Activated T-cell treated with anti-CD3 and anti-CD28 coated beads, Interleukin-2, amount 50 U/mL, for 48 hours (primary cell): ENCODE measurements at places on chromosomes 5 and 9.

DNA sequence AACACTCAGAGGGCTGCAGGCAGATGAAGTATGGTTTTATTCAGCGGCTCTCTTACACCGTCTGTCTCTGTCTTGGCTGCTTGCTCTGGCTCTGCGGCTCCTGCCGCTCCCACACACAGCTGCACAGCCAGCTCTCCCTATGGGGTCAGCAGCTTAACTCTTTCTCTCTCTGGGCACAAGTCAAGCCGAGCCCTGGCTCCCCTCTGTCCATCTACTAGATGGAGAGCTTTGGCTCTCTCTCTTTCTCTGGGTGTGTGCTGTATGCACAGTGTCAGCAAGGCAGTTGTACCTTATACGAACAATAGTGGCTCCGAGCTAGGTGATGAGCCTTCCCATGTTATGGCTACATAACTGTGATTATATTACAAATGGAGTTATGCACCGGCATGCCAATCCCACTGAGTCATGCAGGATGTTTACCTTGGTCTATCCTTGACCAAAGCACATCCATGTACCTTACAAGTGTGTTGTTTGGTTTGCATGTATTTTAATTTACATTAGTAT lies 19.3 kb upstream of the PPP2CA start:
- DNase-seq = no peak

- no peak for DNase-seq
These were observed 266.7 kb upstream of the SMARCA2 start for GRCh38 chr9:1748407-1748806.

- DNase-seq = no peak
These were observed 6.6 kb upstream of the ARSI start for GRCh38 chr5:150309101-150309885.

DNA sequence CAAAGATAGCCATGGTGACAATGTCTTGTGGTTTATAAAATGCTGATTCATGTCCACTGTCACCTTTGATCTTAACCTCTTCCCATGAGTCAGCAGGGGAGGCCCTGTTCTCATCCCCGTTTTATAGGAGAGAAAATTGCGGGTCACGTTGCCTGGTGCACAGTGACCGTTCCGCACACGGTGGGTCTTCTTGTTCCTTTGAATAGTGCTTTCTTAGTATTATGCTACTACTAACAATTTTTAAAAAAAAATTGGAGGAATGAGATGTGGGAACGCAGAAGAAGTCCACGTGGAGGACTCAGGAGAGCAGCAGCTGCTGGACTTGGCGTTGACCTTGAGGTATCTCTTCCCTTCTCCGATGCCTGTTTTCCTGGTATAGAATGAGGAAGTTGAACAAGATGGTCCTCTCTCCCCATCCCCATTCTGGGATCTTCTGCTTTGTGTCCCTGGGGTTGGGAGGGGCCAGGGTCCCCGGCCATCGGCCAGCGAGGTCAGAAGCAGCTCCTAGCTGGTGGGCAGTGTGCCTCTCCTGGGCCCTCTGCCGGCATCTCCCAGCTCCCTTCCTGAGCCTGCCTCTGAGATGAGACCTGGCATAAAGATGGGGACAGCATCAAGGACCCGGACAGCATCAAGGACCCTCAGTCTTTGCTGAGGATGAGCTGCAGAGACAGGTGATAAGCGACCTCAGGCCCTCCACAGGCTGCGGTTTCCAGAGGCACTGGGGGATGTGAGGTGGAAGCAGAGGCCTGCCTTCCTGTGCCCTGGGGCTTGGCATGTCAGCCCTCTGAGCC lies 143.9 kb downstream of the C9orf50 start:
- DNase-seq = no peak

DNA sequence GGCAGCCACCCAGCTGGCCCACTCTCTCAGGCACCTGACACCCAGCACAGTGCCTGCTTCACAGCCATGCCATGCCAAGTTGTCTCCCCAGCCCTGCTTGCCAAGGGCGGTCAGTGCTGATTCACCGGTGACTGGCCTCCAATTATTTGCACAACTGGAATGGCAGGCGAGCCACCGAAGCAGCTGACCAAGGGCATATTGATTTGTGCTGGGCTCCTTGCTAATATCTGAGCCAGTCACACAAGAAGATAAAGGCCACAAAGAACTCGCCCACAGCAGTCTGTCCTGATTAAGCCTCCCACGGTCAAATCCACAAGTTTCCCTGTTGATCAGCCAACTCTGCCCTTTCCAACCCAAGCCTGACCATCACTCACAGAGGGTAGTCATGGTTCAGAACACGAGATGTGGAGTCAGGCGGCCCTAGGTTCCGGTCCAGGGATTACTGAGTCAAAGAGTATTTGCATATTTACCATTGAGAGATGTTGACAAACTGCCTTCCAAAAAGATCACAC lies 6.4 kb upstream of the EEIG1 start:
- no peak for DNase-seq

DNA sequence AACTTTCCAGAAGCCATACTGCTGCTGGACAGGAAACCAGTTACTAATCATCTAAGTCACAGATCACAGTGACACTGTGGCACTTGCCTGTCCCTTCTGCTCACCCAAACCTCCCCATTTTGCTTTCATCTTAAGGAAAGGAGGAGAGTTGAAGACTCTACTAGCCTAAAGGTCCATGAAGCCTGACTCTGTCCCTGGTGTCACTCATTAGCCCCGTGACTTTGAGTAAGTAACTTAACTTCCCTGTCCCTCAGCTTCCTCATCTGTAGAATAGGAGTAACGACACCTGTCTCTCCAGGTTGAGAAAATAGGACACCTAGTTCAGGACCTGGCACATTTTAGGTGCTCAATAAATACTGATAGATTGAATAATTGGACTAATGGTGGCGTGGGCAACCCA lies 536 bp upstream of the SLC6A7 start:
- no peak for DNase-seq

GRCh38 chr9:89175828-89176261 lies 2.8 kb downstream of the SHC3 start:
- no peak for DNase-seq

GRCh38 chr5:175021321-175021720 lies 296.9 kb downstream of the MSX2 start:
- DNase-seq = no peak

DNA sequence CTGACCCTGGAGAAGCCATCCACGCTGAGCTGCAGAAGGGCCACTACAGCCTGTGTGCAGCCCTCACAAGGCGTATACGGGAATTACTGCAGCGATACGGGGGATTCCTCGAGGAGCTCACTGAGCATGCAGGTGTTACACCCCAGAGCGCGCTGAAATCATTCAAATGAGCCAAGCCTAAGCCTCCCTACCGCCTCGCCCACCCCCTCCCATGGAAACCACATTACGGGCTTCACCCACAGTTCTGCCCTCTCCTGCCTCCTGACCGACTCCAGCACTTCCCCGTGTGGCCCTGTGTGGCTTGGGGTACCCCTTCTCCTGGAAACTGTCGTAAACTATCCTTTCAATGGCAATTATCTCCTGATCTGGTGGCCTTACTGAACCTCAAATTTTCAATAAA lies 13.3 kb downstream of the SURF6 start:
- no peak for DNase-seq

GRCh38 chr5:348726-349125 lies 27.2 kb downstream of the AHRR start:
- DNase-seq = no peak

- peak; percentile 45 for DNase-seq
These were observed 16.4 kb downstream of the TENT4A start for GRCh38 chr5:6729386-6730310.

- peak; percentile 56 for DNase-seq
These were observed 158.8 kb downstream of the C9orf152 start for GRCh38 chr9:110048976-110049698.

DNA sequence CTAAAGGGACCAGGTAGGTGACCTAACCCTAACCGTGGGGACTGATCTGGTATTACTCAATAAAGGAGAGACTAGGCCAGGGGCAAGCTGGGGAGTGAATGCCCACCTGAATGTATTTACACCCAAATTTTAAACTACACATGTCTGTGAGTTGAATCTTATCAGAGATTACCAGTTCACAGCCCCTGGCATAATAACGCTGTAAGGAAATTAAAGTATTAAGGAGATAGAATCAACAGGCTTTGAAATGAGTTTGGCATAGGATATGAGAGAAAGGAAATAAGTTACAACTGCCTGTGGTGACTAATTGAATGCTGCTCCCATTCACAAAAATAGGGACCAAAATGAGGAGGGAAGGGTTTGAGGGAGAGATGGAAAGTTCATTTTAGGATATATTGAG lies 593.3 kb downstream of the CSNK1G3 start:
- no peak for DNase-seq

DNA sequence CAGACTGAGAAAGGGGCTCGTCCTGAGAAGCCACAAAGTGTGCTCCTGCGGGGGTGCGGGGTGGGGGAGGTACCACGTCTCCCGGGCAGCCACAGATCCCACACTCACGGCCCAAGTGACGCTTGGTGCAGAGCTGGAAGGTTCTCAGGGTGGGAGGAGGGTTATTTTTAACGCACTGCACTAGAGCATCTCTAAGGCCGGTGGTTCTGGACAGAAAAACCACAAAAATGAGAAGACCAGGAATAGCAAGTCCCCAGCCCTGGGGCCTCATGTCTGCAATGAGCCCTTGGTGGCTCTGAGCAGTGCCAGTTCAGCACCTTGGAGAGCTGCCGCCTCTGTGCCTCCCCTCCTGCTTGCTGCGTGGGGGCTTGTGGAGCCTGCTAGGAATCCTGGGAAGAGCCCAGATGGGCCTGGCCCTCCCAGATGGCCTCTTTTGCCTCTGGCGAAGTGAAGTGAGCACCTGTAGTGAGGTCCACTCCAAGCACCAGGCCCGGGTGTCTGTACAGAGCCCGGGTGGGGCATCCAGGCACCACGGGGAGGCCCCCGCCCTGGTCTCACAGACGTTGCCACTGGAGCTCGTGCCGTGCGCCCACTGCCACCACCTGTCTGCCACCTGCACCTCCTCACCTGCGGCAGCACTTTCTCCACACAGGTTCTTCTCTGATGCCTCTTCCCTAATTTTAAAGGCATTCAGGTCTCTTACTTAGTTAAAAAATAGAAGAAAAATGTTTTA lies 48.9 kb upstream of the CACNA1B start:
- DNase-seq = no peak

DNA sequence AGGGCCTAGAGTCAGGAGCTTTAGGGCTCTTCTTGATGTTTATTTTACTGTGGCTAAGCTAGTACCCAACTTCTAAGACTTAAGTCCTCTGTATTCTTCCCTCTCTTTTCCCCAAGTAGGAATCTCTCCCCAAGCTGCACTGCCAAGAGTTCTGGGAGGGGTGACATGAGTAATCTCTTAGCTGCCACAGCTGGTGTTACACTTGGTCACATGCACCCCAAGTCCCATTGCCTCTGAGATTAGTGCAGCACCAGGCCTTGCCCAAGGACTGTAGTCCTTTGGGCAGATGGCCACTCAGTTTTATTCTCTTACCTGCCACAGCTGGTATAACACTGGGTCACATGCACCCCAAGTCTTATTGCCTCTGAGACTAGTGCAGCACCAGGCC lies 114.7 kb upstream of the RIOK2 start:
- no peak for DNase-seq

DNA sequence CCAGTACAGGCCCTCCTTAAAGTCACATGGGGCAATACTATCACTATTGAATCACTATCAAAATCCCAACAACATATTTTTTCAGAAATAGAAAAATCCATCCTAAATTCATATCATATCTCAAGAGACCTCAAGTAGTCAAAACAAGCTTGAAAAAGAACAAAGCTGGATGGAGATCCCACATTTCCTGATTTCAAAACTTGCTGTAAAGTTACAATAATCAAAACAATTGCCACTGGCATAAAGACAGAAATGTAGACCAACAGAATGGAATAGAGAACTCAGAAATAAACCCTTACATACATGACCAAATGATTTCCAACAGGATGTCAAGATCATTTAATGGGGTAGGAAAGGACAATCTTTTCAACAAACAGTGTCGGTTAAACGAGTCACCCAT lies 41.3 kb upstream of the CDKN2AIPNL start:
- no peak for DNase-seq

- no peak for DNase-seq
These were observed 81.2 kb upstream of the NAA35 start for GRCh38 chr9:85859765-85860164.

- no peak for DNase-seq
These were observed 3.6 kb upstream of the PCDHA2 start for GRCh38 chr5:140791089-140791488.

DNA sequence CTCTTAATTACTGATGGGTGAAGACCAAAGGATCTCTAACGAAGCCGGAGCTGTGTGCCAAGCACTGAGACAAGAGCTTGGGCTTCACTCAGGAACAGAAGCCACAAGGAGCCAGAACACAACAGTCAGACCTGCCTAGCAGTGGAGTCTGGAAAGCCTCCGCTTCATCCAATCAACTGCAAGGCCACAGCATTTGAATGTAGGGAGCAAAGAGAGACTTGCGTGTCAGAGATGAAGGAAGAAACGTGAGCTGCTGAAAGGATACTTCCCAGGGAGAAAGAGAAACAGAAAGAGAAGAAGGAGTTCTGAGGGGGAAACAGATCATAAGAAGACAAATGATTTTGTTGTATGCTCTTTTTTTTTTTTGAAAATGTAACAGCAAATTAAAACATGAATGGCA lies 43.5 kb downstream of the DDX31 start:
- DNase-seq = no peak

DNA sequence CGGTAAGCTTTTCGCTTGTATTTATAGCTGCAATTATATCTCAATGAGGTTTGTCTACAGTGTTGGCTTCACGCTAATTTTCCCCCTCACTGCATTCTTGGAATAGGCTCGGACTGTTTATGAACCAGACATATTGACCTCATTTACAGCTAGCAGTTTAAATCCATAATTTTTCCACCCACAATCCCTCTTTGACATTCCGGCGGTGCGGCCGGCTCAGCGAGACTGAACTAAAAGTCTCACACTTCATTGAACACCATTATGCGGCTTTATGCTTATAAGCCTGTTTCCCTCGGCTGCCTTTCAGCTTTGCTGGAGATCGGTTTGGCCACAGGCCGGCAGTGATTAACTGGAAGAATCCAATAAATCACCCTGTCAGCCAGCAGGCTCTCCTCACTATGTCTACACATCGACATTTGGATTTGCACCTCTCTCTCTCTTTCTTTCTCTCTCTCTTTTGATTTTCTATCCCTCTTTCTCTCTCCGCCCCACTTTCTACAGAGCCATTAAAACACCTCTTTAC lies 315.0 kb upstream of the TLE4 start:
- no peak for DNase-seq

GRCh38 chr5:1466631-1467265 lies 21.5 kb upstream of the SLC6A3 start:
- DNase-seq = no peak

- no peak for DNase-seq
These were observed 21.9 kb upstream of the FSD1L start for GRCh38 chr9:105425816-105426433.
